ENCODE measurements at places on chromosomes 16 and 17. TPM values are rescaled to one million over a fixed set of nuclear protein-coding genes. Genes with fewer than 3 reads are reported as not detected.

The CD300LB gene
- total RNA-seq, result not detected

The SAMD14 gene
- 1.1 TPM for total RNA-seq

The POLDIP2 gene
- total RNA-seq, result 96.1 TPM

The CCL5 gene
- total RNA-seq, result 0.16 TPM

The C16orf74 gene
- 156 TPM for total RNA-seq

The TBC1D3H gene
- total RNA-seq, result not detected

All from hair follicular keratinocyte (primary cell).